ENCODE measurements at places on chromosomes 2 and 18.

DNA sequence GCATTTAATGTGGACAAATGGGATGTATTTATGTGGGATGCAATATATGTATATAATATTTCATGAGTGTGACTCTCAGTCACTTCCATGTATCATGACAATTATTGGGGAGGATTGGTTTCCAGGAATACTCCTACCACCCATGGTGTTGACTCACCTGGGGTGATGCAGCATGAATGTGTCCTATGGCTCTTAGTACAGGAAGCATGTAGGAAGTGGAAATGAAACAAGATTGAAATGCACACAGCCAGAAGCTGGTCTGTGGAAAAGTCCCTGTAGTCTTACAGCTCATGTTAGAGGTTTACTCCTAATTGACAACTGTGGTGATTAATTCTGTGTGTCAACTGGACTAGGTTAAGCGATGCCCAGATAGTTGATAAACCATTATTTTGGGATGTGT, 89.3 kb upstream of the HAAO start:
- DNase-seq: peak; percentile 57

GRCh38 chr2:150485114-150485870, 2.2 kb downstream of the RND3 start:
- peak; percentile 58 for DNase-seq

- DNase-seq: no peak
Observed at GRCh38 chr2:71829008-71829407, 318.7 kb downstream of the CYP26B1 start.

DNA sequence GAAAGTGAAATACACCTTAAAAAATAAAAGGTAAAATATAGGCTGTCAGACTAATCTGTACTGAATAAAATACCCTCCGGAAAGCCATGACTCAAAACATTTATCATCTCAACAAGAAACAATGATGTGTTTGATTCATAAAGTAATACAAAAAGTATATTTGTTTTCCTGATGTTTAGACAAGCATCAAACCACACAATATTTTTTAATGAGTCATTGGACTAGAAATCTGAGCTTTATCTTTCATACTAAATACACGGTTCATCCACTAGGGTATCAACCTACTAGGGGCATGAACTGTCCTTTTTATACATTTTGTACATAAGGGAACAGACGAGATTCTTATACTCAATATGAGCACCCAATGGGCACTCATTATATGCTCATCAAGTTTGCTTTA, 31.3 kb downstream of the CD226 start:
- DNase-seq: no peak

All from RKO (cell line).